ENCODE measurements at places on chromosomes 3 and 15.

- no peak for DNase-seq
These were observed 1.2 kb downstream of the EOGT start for GRCh38 chr3:69012100-69012799.

DNA sequence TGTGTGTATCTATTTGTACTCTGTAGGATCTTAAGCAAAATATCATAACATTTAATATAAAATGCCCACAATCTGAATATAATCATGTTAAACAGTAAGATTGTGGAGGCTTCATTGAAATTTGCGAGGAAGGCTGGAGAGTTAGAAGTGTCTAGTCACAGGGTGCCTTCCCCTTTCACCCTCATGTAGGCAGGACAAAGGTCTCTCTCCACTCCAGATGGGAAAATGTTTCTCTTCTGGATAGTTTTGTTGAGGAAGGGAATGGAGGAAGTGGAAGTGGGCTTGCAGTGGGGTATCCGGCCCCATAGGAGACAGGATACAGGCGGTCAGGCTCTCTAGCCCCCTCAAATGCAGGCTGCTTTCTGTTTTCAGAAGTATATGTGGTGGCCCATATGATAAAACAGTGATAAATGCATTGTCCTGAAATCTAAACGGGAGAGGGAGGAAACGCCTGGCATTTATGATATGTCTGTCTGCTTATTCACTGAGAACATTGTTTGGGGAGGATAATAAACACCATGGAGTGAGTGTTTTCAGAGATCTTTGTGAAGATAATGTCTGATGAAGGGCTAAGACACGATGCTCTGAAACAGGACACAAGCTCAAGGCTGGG lies 13.3 kb upstream of the MYZAP start:
- no peak for DNase-seq

- DNase-seq = no peak
These were observed 23.4 kb upstream of the GALNT15 start for GRCh38 chr3:16151109-16151508.

DNA sequence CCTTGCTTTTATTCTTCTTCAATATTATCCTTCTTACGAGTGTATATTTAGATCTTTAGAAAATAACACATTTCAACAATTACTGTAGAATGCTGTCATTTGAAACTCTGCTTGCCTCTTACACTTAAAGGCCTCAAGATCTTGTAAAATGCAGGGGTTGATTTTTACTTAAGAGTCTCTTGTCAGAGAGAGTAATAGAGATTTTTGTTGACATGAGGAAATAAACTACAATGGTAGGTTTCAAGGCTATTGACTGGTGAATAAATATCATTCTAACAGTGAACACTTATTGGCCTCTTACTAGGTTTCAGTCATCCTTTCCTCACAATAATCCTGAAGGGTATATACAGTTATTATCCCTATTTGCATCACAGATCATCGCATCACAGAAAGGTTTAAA lies 344.6 kb downstream of the GBE1 start:
- no peak for DNase-seq

GRCh38 chr3:74842141-74842540 lies 227.7 kb upstream of the CNTN3 start:
- no peak for DNase-seq

- no peak for DNase-seq
These were observed 26.7 kb downstream of the ZIC4 start for GRCh38 chr3:147379651-147380050.

- no peak for DNase-seq
These were observed 40.7 kb downstream of the GLCE start for GRCh38 chr15:69200832-69201745.

DNA sequence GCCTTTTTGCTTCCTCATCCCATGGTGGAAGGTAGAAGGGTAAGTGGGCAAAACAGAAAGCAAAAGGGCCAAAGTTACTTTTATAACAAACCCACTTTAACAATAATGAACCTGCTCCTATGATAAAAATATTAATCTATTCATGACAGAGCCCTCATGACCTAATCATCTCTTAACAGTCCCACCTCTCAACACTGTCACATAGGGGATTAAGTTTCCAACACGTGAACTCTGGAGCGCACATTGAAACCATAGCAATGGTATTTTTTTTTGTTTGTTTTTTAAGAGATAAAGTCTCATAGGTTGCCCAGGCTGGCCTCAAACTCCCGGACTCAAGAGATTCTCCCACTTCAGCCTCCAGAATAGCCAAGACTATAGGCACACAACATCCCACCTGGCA lies 30.7 kb downstream of the KATNBL1 start:
- no peak for DNase-seq

GRCh38 chr3:10962481-10963036 lies 30.0 kb upstream of the SLC6A1 start:
- DNase-seq = no peak

DNA sequence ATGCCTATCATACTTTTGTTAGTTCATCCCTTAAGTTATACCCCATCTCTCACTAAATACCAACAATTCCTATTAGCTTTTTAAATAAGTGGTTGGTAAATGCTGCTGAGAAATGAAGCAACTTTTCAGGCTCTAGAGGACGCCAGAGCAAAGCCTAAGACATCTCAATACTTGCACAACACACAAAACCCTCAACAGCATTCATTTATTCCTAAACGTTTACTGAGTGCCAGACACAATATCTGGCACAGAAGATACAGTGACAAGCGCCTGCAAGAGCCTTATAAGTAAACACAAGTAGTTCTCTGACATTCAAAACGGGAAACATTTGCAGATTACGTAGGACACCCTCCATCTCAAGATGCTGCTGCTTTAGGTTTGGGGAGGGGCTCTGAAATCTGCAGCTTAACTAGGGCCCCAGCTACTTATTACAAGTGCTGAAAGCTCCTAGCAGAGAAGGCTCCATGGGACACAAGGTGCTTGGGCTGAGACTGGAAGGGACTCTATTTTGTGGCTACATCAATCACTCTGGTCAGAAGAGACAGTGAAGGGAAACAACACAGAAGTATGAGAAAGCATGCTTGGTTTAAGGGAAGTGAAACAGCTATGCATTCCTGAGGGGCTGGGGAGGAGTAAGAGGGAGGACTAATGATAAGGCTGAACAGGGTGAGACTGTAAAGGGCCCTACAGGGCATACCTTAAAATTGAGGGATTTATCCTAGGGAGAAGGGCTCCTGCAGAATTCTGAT lies 311.3 kb downstream of the PLCL2 start:
- no peak for DNase-seq

- DNase-seq = no peak
These were observed 239.5 kb downstream of the CHL1 start for GRCh38 chr3:436053-436452.

GRCh38 chr3:126111566-126112475 lies 27.9 kb upstream of the SLC41A3 start:
- DNase-seq = no peak

GRCh38 chr15:31606194-31606669 lies 279.6 kb downstream of the KLF13 start:
- no peak for DNase-seq

DNA sequence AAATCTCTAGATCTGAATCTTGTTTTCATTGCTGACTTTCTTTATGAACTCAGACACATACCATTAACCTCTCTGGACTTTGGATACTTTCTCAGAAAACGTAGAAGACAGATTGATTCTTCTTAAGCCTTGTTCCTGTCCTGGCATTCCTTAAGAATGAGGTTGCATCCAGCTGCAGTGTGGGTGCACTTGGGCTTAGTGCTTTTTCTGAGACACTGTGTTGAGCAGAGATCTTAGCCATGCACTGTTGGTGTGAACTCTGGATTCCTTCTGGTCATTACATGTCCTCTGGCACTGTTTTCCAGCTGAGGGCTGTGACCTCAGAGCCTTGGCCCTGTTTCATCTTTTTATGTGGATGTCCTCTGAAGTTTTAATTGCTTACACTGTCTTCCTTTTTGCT lies 428.3 kb downstream of the CNTN4 start:
- DNase-seq = no peak

- DNase-seq = no peak
These were observed 10.8 kb downstream of the TF start for GRCh38 chr3:133756716-133757694.

DNA sequence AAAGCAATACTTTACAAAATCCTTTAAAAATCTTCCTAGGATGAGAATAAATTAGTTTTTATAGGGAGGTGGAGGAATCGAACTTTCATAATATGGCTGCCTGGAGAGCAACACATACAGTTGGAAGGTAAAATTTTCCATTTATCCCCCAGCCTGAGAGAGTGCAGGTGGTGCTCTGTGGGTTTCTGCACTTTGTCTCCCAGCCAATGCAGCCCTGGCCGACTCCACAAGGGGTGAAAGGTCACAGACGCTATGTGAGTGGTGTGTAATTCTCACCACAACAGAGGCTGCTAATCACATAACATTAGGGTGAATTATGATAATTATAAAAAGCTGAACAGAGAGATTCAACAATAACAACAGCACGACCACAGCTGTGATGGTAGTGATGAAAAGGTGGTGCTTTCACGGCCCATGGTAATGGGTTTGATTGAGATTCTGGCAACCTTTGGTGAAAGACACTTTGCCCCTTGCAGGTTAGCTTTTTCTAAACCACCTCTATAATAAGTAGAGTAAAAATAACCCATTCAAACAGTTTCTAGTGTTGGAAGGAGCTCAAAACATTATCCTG lies 30.1 kb upstream of the NANOGP8 start:
- DNase-seq = no peak

DNA sequence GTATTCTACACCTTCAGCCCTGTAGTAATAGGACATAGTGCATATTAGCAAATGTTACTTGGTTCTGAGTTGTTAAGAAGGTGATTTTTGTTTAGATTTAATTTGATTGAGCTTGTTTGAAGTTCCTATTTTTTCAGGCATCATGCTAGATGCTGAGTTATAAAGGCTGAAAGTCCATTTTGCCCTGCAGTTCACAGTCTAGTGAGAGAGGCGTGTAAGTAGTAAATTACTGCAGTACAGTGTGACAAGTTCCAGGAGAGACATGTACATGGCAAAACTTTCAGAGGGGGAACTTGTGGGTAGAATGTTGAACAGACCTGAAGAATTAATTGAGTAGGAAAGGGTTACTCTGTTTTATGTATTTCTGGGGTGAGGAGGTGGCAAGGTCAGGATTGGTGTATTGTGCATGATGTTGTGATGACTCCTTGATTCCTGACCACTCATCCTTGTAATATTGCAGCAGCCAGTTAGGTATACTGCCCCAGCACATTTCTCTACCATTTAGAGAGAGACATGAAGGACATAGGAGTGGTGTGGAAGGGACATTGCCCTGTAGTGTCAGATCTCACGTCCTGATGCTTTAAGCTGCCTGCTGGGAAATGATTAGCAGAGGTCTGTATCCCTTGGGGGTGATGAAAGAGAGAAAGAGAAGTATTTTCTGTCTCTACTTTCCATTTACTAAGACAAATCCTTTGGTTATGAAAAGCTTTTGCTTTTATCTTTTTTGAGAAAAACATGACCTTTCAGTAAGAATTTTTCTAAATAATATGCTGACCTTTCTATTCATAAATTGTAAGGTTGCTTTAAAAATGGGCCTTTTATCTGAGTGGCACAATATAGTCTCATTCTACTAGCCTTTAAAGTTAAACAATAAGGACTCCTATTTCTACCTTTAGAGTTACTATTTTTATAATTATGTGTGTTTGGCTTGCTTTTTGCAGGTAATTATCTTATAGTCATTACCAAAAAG lies 16.9 kb downstream of the SACM1L start:
- no peak for DNase-seq

DNA sequence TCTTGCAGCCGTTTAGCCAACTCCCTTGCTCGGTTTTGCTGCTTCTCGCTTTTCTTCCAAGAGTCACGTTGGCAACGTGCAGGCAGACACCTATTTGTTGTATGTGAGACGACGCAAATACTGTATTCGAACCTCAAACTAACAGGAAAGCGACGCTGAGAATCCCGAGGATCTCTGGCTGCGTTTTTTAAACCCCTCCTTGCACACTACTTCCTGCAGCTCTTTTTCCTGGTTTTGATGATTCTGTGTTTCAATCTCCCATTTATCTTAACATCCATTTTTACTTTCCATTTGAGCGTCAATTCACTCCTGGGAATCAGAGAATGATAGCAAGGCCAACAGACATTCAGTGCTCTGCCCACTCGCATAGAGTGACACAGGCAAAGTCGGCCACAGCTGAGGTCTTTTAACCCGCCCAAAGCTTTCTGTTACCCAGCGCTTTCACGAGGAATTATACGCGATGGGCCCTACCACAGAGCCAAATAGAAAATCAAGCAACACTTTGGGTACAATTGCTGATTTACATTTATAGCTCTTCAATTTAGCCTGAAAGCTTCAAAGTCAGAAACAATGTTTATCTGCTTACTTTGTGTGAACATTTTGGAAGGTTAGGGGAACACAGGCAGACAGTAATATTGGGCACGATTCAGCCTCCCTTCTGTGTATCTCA lies 1.6 kb upstream of the ANXA2 start:
- DNase-seq = no peak

- no peak for DNase-seq
These were observed 49.5 kb downstream of the CLDN1 start for GRCh38 chr3:190272747-190273146.

GRCh38 chr15:77557144-77557543 lies 75.6 kb downstream of the LINGO1 start:
- no peak for DNase-seq

GRCh38 chr3:150843241-150843640 lies 62.0 kb downstream of the MINDY4B start:
- DNase-seq = no peak

GRCh38 chr15:62753518-62754221 lies 288.9 kb upstream of the TPM1 start:
- no peak for DNase-seq

DNA sequence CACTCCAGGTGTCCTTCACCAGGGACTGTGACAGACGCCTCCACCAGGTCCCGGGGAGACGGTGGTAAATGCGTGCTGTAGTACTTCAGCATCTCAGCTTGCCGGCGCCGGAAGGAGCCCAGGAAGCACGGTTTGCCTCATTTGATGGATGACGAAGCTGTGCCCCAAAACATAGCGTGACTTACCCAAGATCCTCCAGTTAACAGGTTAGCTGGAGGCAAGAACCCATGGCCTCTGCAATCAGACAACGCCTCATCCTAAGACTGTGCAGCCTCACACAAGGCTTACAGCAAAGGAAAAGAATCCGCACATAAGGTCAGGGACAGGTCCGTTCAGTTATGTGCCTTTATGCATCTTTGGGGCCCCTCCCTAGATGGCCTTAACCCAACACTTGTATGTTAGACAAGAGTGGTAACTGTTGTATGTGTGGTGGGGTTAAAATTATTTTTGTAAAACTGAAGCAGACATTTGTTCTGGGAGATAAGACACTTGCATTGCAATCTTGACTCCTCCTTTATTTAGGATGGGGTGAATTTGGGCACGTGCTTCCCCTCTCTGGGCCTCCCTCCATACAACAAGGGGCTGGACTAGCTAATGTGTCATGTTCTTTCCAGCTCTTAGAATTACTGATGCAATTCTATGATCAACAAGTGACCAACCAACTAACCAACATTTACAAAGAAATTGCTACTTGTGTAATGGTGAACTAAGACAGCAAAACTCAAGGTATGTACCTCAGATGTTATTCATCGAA lies 39.4 kb downstream of the VGLL4 start:
- no peak for DNase-seq

GRCh38 chr3:156787001-156787400 lies 39.2 kb upstream of the LEKR1 start:
- no peak for DNase-seq
